Hematopoietic multipotent progenitor cell (in vitro differentiated cells): ENCODE measurements at places on chromosomes 1 and 21.

DNA sequence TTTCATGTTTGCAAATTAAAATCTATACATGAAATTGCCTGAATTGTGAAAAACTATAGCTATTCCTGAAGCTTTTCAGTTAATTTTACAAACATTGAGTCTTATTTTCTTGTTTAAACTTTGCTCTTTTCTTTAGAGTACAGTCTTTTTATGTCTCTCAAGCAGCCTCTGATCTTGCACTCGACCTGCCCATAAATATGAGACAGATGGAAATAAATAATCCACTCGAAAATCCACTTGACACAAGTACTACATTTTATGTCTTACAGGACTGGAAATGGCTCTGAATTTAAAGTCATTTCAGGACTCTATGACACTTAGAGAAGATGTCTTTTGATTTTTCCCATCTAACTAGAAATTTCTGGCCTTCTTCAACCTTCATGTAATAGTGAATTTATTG is 283.8 kb downstream of the USP25 start:
- DNase-seq: no peak

DNA sequence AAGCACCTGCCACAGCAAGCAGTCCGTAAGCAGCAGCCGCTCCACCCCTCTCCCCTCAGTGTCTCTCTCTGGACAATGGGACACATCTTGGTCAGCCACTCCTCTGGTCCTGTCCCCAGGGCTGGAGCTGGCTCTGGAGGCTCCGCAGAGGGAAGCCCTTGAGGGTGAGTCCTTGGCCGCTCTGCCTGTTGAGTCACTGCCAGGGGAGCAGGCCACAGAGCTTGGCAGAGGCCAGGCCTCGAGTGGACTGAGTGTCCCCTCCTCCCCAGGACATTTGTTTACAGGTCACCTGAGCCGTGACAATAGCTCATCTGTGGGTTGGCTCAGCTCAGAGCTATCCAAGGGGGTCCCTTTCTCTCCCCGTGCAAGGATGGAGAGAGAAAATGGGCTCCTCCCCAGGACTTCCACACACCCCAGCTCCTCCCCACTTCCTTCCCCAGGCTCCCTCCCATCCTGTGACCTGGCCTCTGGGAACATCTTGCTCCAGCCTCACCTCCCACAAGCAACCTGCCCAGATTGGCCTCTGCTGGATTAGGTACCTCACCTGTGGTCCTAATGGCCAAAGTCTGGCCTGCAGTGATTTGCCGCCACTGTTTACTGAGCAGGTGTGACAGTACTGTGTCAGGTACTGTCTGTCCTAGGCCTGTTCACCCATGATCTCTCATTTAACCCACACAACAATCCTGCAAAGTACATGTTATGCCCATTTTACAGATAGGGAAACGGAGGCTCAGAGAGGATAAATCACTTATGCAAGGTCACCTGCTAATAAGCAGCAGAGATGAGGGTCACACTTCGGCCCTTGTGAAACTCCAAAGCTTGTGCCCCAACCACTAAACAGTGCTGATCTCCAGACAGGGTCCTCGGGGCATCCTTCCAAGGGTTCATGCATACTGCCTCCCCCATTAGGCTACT is 4.8 kb downstream of the FAM131C start:
- DNase-seq: no peak

- DNase-seq: no peak
These were observed 13.3 kb downstream of the MAPKAPK2 start for GRCh38 chr1:206698011-206698410.

DNA sequence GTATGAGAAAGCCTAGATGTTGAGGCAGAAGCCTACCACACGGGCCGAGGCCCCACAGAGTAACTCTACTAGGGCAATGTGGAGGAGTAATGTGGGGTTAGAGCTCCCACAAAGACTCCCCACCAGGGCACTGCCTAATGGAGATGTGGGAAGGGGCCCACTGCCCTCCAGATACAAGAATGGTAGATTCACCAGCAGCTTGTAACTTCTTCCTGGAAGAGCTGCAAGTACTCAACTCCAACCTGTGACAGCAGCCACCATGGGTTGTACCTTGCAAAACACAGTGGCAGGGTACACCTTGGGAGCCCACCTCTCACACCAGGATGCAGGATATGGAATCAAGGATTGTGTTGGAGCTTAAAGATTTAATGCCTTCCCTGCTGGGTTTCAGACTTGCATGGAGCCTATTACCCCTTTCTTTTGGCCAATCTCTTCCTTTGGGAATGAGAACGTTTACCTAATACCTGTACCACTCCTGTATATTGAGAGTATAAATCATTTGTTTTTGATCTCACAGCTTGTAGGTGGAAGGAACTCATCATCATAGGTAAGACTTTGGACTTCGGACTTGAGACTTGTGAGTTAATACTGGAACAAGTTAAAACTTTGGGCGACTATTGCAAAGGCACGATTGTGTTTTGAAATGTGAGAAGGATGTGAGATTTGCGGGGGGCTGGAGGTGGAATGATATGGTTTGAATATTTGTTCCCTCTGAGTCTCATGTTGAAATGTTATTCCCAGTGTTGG is 57.5 kb downstream of the TENT5C start:
- DNase-seq: no peak

DNA sequence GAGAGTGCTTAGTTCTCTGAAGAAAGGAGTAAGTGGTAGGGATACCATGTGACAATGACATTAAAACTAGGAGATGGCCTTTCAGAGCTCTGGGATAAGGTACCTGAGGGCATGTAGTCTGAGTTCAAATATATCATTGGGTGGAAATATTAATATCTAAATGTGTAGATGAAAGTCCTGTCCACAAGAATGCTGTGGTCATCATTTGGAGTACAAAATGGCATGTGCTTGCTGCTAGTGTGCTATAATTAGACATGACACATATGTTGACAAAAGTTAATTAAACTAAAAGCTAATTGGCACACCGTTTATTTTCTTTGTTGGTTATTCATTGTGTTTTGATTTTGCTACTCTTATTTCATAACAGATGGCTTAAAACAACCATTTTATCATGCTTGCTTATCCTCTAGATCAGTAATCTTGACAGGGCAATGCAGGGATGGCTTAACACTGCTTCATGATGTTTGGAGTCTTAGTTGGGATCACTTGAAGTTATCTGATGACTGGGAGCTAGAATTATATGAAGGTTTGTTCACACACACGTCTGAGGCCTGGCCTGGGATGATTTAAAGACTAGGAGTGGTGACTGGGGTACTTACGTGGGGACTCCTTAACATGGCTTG is 31.0 kb downstream of the CC2D1B start:
- no peak for DNase-seq

DNA sequence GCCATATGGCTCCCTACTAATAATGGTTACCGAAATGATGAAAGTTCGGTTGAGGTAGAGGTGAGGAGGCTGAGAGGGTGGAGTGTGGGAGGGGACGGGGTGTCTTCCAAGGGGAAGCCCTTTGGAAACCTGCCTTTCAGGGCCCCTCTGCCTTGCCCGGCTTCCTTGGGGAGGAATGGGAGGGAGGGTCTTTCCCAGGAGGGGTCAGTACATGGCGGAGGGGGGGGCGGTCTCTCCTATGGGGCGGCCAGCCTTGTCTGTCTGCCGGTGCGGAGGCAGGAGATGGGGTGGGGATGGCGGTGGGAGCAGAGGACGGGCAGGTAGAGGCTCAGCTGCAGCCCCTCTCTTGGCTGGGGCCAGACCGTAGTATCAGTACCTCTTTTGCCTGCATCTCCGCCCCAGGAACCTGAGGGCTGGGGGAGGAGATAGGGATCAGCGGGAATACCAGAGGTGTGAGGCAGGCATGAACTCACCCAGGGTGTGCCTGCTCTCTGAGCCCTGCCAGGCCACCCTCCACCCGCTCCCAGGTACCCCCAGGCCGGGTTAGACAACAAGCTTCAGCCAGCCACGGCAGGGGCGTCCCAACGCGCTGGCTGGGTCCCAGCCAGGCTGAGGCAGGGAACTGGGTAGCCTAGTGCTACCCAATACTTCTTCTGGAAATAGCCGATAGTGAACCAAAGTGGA is 79.4 kb upstream of the POU3F1 start:
- DNase-seq: no peak

GRCh38 chr1:39204441-39205081 is at the start of gene MACF1:
TSS of gene MACF1 (plus strand) at chr1:39204695. CDS start at chr1:39205023, 328 bp downstream.
- DNase-seq: peak; percentile 69

- no peak for DNase-seq
These were observed 22.9 kb upstream of the COL18A1 start for GRCh38 chr21:45381865-45382696.

GRCh38 chr1:172746091-172746949 is 87.4 kb downstream of the FASLG start:
- no peak for DNase-seq

- DNase-seq: no peak
These were observed 53.1 kb upstream of the ADAR start for GRCh38 chr1:154661110-154661509.

DNA sequence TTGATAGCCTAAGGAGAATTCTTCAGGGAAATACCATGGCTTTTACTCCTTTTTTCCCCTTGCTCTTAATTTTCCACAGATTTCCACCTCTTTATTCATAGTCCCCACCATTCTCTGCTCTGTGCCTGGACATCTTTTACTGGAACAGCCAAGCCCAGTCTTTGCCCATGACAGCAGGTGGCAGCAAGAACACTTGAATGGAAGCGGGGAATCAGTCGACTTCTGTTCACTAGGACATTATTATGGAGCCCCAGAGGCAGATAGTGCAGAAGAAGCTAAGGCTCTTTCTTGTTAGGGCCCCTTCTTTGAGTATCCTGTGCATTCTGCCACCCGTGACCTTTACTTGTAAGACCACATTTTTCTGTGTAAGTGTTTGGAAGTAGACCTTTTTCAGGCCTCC is 6.3 kb downstream of the OR14I1 start:
- peak; percentile 27 for DNase-seq

DNA sequence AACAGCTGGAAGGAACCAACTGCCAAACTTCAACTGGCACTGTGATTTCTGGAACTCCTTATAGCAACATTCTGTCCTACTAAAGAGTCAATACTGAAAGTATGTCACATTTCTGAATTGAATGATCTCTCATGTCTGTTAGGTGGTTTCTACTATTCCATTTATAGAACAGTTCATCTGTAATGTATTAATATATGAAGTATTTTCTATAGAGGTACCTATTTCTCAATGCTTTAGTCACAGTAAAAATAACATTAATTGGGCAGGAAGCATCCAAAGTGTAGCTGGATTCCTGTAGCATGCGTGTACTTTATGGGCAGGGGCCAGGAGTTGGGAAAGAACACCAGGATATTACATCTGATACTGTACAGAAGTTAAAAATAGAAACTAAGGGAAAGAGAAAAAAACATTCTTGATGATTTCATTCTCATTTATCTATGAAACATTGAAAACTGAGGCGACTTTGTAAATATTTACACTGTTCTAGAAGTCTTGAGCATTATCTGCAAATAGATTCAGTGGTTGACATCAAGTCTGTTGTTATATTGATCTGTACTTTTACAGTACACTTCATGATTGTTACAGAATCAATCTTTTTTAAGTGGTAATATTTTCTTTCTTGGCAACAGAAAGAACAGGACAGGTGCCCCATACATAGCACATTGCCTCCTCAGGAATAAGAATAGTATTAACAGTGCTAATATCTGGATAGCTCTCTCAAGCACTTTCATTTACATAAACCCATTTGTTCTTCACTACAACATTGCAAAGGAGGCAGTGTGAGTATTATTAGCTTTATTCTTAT is 6.2 kb upstream of the ZNF281 start:
- DNase-seq: no peak

GRCh38 chr1:153548722-153549688 is at the start of gene S100A3:
TSS of gene S100A3 (minus strand) at chr1:153549258. CDS start at chr1:153548485, 773 bp downstream.
- no peak for DNase-seq

DNA sequence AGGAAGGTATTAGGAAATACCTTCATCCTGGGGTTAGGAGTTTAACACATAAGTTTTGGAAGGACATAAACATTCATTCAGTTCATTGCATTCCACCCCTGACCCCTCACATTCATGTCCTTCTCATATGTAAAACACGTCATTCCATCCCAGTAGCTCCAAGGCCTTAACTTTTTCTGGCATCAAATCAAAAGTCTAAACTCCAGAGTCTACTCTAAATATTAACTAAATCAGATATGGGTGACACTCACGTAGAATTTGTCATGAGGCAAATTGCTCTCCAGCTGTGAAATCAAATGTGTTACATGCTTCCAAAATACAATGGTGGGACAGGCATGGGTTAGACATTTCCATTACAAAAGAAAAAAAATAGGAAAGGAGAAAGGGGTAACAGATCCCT is 298.2 kb upstream of the LRRC7 start:
- no peak for DNase-seq

DNA sequence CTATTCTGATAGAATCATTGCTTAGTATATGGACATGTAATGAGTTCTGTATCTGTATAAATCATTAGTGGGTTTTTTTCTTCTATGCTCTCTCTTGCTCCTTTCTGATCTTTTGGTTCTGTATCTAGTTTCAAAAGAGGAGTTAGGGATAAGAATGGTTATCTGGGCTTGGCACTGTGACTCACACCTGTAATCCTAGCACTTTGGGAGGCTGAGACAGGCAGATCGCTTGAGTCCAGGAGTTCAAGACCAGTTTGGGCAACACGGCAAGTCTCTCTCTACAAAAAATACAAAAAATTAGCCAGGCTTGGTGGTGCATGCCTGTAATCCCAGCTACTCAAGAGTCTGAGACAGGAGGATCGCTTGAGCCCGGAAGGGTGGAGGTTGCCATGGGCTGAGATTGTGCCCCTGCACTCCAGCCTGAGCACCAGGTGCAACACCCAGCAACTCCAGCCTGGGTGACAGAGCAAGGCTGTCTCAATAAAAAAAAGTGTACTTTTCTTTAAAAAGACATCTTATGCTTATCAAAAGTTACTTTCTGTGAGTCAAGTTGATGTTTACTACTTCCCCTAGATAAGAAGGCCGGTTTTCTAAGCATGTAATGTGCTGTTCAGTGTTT is 27.7 kb upstream of the AXDND1 start:
- no peak for DNase-seq

- no peak for DNase-seq
These were observed 155.4 kb downstream of the PGBD5 start for GRCh38 chr1:230270559-230271281.

- DNase-seq: no peak
These were observed at the start of gene KLHL17 for GRCh38 chr1:960363-961131. TSS of gene KLHL17 (plus strand) at chr1:960584. CDS start at chr1:960694, 110 bp downstream.

DNA sequence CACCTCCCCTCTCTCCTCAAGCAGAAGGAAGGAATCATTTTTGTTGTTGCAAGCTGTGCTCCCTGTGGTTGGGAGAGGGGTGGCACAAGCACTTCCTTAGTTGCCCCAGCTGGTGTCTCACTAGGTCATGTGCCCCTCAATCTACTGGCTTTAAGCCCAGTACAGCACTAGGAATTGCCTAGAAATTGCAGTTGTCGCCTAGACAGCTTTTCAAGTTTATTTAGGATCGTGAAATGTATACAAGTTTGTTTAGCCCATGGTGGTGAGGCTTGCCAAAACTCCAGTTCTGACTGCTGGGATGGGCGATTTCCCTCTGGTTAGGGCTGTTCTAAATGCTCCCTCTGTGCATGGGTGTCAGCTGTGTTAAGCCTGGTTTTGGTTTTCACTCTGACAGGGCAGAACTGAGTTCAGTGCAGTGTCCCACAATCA is 126.8 kb upstream of the ZNF644 start:
- DNase-seq: peak; percentile 72

- DNase-seq: no peak
These were observed 7.1 kb downstream of the KLF18 start for GRCh38 chr1:44134071-44134920.
